ENCODE measurements at places on chromosomes 2 and 18.

- DNase-seq: no peak
These were observed 504.4 kb upstream of the TNP1 start for GRCh38 chr2:217364224-217364623.

- DNase-seq: no peak
These were observed 1211.9 kb downstream of the DPP10 start for GRCh38 chr2:115654362-115654761.

DNA sequence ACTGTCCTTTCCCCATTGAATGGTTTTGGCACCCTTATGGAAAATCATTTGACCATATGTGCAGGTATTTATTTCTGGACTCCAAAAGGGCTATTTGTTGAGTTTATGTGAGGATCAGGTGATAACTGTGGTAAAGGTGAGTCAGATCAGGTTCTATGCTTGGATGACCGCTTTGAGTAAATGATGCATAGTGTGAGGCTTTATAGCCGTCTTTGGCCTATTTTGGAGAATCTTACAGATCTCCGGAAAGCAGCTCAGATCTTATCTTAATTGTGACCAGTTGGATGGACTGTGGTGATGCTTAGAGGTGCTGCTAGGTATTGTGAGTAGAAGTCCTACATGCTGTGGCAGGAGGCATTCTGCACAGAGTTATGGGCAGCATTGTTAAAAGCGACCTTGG lies 126.2 kb downstream of the METTL8 start:
- no peak for DNase-seq

DNA sequence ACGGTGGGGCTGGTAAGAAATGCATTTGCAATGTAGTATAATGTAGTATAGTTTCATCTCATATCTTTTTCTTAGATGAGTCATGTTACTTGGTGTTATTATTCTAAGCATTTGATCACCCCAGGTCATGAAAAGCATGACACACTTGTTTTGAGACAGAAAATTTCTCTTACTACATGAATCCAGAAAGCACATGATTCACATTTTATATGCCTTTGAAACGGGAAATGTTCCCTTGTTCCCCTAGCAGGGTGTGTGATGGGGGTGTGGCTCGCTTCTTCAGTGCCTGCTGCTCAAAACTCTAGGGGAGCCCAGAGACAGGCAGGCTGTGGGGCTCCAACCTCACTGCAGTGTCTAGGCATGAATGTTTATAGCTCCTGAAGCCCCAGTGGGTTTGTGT lies 116.0 kb upstream of the RAB27B start:
- no peak for DNase-seq

DNA sequence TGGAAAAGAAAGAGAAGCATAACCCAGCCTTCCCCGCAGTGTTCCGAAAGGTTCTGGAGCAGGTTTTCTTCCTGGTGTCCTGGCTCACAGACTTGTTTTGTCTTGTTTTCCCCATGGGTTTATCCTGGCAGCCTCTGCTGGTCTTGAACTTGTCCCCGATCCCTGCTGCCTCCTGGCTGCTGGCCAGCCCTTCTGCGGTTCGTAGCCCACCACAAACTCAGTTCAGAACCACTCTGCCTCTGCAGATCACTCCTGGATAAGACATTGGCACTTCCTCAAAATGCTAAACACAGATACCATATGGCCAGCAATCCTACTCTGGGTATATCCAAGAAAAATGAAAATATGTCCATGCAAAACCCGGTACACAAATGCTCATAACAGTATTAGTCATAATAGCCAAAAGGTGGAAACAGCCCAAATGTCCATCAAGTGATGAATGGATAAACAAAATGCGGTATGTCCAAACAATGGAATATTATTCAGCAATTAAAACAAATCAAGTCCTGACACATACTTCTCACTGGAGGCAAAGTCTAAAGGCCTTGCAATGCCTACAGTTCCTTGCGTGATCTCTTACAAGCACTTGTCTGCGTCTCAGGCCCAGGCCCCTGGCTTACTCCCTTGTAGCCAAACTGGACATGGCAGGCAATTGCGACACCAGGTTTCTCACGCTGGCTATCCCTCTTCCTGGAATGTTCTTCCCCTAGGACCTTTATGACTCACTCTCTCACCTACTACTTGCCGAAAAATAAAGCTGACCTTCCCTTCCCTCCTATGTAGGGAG lies 28.0 kb upstream of the ARHGEF4 start:
- no peak for DNase-seq

DNA sequence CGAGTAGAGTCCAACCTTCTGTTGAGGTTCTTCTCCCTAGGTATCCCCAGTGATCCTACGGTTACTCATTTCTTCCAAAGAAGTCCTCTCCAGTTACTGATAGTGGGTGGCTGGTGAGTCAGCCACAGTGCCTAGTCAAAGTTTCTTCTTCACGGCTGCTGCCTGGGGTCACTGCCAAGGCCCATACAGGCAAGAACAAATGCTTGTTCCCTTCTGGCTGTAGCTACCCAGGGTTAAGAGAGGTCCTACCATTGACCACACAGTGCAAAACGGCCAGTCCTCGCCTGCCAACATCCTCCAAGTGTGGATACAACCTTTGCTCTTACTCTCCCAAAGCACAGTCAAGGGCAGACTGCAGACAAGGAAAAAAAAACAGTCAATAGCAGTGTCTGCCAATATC lies 2.9 kb upstream of the PTPN4 start:
- DNase-seq: no peak

GRCh38 chr2:11827547-11827946 lies 81.1 kb downstream of the LPIN1 start:
- no peak for DNase-seq

GRCh38 chr18:35387152-35387571 lies 10.0 kb upstream of the ZNF396 start:
- no peak for DNase-seq

DNA sequence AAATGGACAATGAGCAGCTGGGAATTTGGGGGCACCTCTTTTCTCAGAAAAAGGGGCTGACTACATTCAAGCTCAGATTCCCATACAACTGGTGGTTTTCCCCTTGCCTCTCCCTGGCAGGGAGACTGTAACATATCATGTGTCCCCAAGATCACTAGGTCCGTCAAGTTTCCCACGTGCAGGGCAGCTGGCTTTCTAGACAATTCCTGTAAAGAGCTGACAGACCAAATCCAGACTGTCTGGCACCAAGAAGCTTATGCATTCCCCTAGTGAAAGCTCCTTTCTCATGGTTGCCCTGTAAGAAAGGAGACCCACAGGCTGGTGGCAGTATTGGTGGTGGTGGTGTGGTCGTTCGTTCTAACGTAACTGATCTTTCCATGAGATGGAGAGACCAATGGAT lies 48.8 kb downstream of the THUMPD2 start:
- DNase-seq: no peak

DNA sequence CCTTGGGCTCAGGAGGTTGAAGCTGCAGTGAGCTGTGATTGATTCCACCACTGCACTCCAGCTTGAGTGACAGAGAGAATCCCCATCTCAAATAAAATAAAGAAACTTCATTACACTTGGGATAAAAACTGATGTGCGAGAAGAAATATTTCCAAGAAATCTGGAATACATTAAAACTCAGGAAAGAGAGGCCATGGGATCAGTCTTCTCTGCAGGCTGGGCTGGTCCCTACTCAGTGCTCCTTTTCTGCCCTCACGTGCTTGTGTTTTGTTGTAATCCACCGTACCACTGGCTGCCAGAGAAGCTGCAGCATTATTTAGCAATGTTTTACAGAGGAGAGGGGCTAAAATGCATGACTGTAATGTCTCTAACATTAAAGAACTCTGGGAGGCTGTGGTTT lies 282.0 kb downstream of the SLC8A1 start:
- DNase-seq: no peak

DNA sequence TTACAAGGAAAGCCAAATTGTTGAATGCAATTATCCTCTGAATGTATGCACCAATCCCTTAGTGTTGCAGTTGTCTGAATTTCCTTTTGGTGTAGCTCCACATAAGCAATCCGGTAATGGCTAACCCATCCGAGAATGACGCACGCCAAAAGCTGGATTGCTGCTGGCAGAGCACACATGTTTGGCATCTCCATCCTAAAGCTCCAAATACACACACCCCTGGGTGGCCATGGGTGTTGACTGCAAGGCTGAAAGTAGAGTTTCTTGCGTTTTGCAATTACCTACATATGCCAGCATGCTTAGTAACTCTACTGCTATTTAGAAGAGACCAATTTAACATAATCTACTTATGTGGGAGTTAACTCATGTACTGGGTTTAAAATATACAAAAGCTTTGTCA lies 53.1 kb downstream of the KCTD1 start:
- DNase-seq: no peak

GRCh38 chr2:241321886-241322285 lies 6.2 kb downstream of the SEPTIN2 start:
- no peak for DNase-seq

- no peak for DNase-seq
These were observed 30.4 kb downstream of the NAT8 start for GRCh38 chr2:73611867-73612266.

DNA sequence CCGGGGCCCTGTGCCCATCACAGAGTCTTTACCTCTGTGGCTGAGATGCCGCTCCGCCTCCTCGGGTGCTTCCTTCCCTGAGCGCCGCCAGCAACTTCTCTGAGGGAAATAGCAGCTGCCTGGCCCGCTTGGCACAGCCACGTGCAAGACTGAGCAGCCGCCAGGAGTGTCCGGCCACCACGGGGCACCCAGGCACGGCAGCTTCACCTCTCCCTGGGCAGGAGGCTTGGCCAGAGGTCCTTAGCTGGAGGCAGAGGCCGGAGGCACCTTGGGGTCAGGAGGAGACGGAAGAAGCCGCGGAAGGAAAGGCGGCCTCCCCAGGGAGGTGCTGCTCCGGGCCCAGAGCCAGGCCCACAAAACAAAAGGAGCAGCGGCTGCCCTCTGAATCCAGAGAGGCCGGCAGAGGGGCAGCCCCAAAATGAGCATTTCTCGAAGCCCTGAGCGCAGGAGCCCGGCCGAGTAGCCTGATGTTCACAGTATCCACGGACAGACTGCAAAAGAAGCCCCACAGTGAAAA lies 6.0 kb upstream of the LIMS2 start:
- DNase-seq: no peak

DNA sequence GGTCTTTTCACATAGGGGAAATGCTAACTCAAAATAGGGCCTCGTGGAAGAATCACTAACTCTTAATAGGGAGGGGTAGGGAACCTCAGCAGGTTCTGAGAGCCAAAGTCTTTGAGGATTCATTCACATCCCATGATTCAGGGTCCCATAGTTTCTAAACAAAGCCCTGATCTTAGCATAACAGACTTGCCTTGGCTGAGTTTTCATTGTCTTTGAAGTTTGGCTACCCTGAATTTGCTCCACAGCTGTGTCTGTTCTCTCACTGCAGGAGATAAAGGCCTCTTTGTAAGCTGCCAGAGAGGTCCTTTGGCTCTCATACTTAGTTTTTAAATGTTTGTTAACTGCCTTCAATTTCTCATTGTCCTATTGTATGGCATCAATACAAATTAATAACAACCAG lies 54.5 kb downstream of the ZDBF2 start:
- DNase-seq: no peak

DNA sequence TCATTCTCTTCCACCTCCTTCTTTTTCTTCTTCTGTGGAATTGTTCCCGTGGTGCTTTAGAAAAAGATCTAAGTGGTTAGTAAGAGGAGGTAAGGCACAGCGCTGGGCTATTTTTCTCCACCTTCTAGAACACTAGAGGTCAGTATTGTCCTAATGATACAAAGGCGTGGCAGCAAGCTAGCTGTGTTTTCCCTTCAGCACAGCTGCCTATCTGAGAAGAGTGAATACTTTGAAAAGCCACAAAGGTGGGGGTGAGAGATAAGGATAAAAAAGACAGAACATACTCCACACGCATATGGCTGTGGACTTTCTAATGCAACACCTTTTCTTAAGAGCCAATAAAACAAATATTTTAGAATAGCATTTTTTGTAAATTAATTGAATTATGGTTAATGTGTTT lies 2.1 kb downstream of the CNTNAP5 start:
- no peak for DNase-seq

DNA sequence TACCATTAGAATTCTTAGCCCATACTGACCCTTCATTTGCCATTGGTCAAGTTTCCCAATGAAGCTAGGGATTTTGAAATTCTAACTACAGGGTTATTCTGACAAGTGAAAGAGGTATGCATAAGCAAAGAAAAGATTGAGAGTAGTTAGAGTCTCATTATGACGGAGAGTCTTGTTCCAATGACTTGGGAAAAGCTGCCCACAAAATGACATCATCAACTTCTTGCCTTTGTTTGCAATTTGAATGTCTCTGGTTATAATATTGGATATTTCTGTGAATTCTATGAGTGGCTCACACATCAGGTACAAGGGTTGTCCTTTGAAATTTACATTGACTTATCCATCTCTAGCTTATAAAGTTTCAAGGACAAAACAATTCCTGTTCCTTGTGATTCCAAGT lies 772.2 kb downstream of the TRIB2 start:
- DNase-seq: no peak

- no peak for DNase-seq
These were observed 148.6 kb downstream of the B3GNT2 start for GRCh38 chr2:62344472-62344871.

DNA sequence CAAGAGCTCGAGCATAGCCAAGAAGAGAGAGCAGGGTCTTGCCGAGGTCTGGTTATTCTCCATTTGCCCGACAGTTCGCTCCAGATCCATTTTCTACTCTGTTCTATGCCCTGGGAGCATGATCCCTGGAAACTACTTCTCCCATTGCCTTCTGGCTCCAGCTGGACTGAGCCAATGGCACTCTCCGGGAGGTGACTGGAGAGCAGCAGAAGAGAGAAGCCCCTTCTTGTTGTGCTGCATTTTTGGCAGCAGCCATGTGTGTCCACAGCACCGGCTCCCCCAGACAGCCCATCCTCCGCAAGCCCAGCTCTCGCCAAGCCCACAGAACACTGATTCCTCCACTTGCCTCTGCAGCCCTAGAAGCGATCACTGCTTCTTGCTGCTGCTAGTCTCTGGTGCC lies 345.5 kb downstream of the TNS1 start:
- DNase-seq: peak; percentile 21

DNA sequence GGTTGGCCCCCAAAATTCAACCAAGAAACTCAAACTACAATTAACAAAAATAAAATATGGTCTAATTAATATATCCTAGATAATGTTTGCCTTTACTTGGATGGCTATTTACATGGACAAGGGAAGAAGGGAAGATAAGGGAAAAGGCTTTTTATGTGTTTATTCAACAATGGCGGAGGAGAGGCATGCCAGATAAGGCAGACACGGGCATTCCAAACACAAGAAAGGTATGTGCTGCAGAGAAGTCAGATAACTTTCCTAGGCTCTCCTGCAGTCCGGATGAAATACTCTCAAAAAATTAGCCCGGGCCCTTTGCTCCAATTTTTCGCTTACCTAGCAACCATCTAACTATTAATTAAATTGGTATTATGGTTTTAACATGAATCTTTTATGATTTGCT lies 5.1 kb upstream of the TTR start:
- no peak for DNase-seq

DNA sequence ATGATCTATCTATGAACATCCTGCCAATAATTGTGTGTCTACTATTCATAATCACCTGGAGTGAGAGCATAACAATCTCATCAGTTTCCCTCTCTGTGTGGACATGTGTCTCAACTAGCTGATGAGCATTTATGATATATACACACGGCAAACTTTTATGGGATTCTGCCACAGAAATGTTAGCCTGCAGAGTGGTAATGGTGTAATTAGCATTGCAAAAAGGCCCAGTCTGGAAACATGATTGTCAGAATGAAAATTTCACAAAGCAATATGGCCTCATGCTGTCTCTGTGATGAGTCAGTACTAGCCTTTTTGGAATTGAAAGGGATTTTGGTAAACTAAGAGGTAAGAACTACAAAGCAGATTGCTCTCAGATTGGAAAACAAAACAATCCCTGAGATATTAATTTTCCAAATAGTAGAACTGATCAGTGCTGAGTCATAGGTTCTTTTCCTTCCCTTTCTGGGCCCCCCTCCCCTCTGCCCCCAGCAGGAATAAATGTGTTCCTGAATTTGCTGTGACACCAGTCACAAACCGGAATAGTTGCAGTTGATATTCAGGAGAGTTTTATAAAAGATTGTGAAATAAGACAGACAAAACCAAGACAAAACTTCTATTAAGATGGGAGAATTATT lies 189.2 kb downstream of the OSR1 start:
- no peak for DNase-seq

Measured in right forelimb (tissue), 1 donor.